ENCODE measurements at places on chromosomes 7 and 10.

GRCh38 chr7:155298288-155298833, 683 bp downstream of the INSIG1 start:
- DNase-seq = peak; percentile 42

DNA sequence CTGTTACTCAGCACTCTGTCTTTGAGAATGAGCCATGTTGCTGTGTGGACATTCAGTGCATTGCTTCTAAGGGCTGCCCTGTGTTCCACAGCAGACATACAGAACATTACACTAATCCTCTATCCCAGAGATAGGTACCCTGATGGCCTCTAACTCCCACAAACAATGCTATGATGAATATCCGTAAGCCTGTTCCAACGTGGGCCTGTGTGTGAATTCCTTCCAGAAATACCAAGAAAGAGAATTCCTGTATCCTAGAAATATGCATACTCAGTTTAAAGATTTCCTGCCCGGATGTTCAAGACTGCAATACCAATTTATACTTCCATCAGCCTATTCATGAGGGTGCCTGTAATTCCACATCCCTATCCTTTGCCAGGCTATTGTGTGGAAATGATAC, 21.3 kb upstream of the ST8SIA6 start:
- no peak for DNase-seq

GRCh38 chr7:136272934-136273333, 295.8 kb upstream of the MTPN start:
- no peak for DNase-seq

GRCh38 chr7:92403760-92404074, 43.6 kb upstream of the GATAD1 start:
- no peak for DNase-seq

DNA sequence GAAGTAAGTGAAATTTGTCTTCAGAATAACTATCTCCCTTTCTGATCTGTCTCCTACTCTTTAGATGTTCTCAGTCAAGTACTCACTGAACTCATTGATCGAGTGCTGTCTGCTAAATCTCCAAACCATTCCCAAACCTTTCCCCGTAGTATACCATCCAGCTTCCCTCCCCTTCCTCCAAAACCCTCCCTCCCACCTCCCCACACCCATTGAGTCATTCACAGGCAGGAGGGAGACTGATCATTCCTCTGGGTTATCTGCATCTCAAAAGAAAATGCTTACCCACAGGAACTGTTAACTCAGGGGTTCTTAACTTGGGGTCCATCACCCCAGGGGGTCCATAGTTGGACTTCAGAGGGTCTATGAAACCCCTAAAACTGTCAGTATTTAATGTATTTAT, 37.4 kb downstream of the GOT1 start:
- no peak for DNase-seq
